ENCODE measurements at places on chromosomes 5 and 9. TPM values are rescaled to one million over a fixed set of nuclear protein-coding genes. Genes with fewer than 3 reads are reported as not detected.

GRCh38 chr5:67437905-67438845, 241.6 kb upstream of the CD180 start:
- H3K4me1 ChIP-seq, result no peaks in the 10 kb centered on the region
- H3K36me3 ChIP-seq, result no peaks in the 10 kb centered on the region
- no peak overlapping the region for H3K4me3 ChIP-seq

The HRH2 gene
- total RNA-seq, result 14.4 TPM

The IL9 gene
- total RNA-seq, result not detected

The RETREG1 gene
- 55.5 TPM for total RNA-seq

The TAF11L5 gene
- not detected for total RNA-seq

DNA sequence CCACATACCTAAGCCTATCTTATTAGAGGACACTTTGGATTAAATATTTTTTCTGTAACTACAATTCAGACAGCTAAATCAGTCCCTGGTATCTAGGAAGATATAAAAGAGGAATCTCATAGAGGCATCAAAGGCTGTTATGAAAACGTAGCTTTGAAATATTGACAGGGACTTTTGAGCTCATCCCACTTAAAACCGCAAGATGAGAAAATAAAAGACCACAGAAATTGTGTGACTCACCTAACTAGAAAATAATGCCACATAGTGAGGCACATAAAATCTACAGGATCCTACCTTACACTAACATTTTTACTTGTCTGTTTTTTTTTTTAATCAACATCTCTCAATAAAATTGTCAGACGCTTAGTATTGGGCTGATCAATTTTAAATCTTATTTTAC, 686.5 kb upstream of the COX7C start:
- no peak for DNase-seq
- no peaks in the 10 kb centered on the region for H3K4me1 ChIP-seq
- no peak overlapping the region for H3K27ac ChIP-seq
- no peaks in the 10 kb centered on the region for H3K27me3 ChIP-seq

The MAML1 gene
- 56.4 TPM for total RNA-seq

DNA sequence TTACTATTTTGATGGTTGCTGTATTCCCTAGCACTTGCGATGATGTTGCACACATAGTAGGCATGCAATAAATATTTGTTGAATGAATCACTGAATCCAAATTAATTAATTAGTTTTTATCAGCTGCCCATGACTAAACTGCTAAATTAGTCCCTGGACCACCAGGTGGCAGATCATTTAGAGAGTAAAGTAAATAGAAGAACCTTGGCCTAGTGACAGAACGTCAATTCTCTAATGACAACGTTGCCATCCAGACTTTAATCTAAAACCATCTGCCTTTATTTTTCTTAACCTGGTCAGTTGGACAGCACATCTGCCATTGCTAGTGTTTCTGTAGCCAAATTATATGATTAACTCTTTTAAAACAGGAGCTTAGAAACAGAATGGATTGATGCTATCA, 457.5 kb downstream of the KIF4B start:
- no peak overlapping the region for H3K27ac ChIP-seq
- no peaks in the 10 kb centered on the region for H3K27me3 ChIP-seq
- no peaks in the 10 kb centered on the region for H3K36me3 ChIP-seq
- no peaks in the 10 kb centered on the region for H3K4me1 ChIP-seq

The DIRAS2 gene
- not detected for total RNA-seq

GRCh38 chr5:32794086-32794485, 83.0 kb downstream of the NPR3 start:
- H3K36me3 ChIP-seq, result no peaks in the 10 kb centered on the region
- H3K27ac ChIP-seq, result no peak overlapping the region
- H3K4me3 ChIP-seq, result no peak overlapping the region
- no peak for DNase-seq

DNA sequence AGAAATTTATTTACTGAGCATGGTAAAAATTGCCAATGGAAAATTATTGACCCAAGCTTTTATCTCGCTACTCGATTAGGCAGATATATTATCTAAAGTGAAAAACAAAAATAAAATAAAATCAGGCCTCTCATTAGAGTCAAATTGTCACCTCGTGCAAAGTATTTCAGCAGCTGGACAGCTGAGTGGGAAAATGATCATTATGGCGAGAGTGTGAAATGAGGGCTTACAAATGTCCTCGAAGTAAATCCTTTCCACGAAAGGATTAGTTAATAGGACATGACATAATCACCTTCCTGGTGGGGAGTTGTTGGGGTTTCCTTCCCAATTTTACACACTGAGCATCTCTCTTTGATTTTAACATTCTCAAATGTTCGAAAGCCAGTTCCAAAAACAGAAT, 5.4 kb upstream of the DPYSL3 start:
- H3K4me3 ChIP-seq, result no peak overlapping the region
- H3K27ac ChIP-seq, result no peak overlapping the region
- no peaks in the 10 kb centered on the region for H3K4me1 ChIP-seq
- H3K27me3 ChIP-seq, result peaks cover 2% of the 10 kb centered on the region
- H3K36me3 ChIP-seq, result no peaks in the 10 kb centered on the region
- no peak for DNase-seq

DNA sequence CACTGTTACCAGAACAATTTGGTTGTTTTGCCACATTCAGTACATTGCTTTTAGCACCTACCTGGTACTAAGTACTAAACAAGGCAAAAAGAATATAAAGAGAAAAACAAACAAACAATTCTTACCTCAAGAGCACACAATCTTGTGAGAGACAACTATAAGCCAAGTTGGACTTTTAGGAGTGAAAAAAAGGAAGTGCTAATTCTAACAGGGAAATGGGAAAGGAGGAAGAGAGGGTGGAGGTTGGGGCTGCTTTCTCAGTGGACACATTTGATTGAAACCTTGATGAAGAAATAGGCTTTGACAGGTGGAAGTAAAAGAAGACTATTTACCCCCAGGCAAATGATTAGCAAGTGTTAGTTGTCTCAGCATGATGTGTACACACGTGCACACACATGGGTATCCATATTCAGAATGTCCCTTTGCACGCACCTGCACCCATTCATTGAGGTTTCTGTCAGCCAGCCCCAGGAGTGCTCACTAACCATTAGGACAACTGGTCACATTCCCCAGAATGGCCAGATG, 302.6 kb downstream of the ACTL7B start:
- H3K36me3 ChIP-seq, result no peaks in the 10 kb centered on the region
- H3K4me3 ChIP-seq, result no peak overlapping the region
- no peak overlapping the region for H3K27ac ChIP-seq
- no peaks in the 10 kb centered on the region for H3K4me1 ChIP-seq

GRCh38 chr5:32357658-32358057, 44.9 kb upstream of the MTMR12 start:
- H3K27me3 ChIP-seq, result no peaks in the 10 kb centered on the region
- no peaks in the 10 kb centered on the region for H3K4me1 ChIP-seq
- H3K36me3 ChIP-seq, result peaks cover 9% of the 10 kb centered on the region
- no peak for DNase-seq
- no peak overlapping the region for H3K4me3 ChIP-seq
- H3K27ac ChIP-seq, result no peak overlapping the region

The HAPLN1 gene
- total RNA-seq, result not detected

The CAVIN4 gene
- total RNA-seq, result 0.13 TPM

DNA sequence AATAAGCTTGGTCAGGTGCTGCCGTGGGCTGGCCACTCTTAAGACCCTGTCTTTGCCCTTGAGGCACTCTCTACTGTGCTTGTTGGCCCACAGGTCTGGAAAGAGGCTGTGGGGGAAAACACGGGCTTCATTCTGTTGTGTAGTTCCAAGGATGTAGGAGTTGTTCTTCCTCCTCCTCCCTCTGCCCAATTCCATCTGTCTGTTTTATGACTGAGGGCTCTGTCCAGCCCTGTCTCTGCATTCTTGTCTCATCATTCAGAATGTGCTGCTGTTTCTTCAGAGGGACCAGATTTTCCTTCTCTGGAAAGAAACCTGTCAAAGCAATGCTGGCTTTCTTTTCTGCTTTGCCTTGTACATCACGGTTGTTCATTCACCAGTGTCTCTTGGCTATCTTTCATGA, 84.1 kb downstream of the MAP1B start:
- no peak overlapping the region for H3K27ac ChIP-seq
- peaks cover 17% of the 10 kb centered on the region for H3K27me3 ChIP-seq
- peaks cover 17% of the 10 kb centered on the region for H3K4me1 ChIP-seq
- H3K4me3 ChIP-seq, result no peak overlapping the region
- no peak for DNase-seq

The SAPCD2 gene
- 0.53 TPM for total RNA-seq

DNA sequence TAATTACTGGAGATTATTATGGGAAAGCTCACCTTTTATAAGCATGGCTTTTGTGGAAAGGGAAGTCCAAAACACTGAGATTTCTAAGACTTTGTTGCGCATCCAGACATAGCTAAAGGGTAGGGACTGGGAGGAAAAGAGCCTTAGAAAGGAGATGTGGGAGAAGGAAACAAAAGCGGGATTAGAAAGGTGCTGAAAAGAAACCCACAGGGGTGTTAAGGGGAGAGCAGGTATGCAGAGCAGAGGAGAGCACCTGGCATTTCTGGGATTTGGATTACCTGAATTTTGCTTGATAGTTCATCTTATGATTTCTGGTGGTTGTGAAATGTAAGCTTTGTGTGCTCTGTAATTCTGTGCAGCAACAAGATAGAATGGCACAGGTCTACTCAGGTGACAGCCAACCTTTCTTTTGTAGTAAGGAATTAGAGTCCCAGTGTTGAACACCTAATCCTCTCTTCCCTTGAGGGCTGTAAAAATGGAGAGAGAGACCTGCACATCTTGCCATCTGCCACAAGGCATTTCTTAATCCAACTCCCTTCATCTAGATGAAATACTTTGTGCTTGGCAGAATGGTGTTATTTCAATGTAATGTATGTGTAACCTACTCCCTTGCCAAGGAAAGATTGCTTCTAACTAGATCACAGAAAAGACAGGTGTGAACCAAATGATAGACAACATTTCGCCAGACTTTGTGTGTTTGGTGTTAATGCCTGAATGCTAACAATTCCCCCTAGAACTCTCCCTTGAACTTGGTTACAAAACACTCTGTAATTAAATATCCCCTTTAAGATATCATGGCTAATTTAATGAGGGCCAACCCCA, 47.4 kb downstream of the ATPSCKMT start:
- DNase-seq, result no peak
- no peak overlapping the region for H3K4me3 ChIP-seq
- no peak overlapping the region for H3K27ac ChIP-seq
- H3K36me3 ChIP-seq, result no peaks in the 10 kb centered on the region

DNA sequence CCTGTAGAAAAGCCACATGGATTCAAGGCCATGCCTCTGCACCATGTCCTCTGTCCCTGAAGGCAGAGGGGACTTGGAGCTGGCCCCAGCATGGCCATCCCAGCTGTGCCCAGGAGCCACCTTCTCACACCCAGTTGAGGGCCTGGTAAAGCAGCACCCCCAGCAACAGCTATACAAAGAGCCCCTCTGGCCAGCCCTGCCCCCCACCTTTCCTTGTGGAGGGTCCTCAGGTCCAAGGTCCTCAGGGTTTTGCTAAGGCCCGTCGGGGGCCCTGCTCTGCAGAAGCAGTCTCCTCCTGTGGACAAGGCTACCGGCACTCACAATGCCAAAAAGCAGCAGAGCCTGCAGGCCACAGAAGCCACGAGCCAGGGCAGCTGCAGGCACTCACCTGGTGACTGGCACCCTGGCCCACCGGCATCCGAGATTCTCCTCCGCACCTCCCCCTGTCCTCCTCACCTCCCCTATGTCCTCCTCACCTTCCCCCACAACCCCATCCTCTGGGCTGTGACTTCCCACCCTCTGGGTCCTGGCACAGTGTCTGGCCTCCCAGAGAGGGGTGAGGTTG, 39.9 kb upstream of the LPCAT1 start:
- H3K36me3 ChIP-seq, result no peaks in the 10 kb centered on the region
- H3K27me3 ChIP-seq, result no peaks in the 10 kb centered on the region
- H3K4me1 ChIP-seq, result no peaks in the 10 kb centered on the region
- no peak for DNase-seq
- no peak overlapping the region for H3K27ac ChIP-seq
- H3K4me3 ChIP-seq, result no peak overlapping the region

The OSMR gene
- total RNA-seq, result 0.10 TPM
